ENCODE measurements at places on chromosomes 3 and 15.

GRCh38 chr3:183631715-183632114 lies 3.7 kb upstream of the KLHL24 start:
- DNase-seq = no peak

DNA sequence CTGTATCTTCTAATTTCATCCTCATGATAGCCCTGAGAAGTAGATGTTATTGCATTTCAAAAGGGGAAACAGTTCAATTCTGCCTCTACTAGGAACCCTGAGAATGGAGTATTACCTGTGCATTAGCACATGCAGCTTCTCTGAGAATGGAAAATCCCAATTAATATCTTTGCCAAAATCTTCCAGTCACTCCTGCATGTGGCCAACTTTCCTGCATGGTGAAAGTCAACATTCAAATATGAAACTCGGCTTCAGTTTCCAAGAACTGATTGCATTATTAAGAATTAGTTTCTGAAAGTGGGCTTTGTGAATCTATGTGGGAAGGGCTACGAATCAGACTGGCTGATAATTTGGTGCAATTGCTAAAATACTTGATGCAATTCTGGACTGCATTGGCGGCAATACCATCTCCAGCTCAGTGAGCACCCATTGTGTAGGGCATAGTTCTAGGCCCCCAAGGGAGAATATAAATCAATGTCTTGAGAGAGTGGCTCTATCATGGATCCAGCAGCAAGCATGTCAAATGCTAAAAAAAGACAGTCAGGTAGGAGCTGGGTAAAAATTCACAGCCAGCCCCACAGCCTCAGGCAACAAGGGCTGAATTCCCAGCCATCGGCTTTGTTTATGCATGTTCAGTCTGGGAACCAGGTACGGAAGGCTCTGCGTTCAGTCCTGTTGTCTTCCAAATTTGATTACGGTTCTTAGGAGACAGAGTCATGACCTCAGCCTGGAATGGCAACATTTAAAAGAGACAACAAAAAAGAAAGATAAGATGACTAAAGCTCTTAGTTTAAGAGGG lies 18.8 kb upstream of the BCL6 start:
- DNase-seq = no peak

DNA sequence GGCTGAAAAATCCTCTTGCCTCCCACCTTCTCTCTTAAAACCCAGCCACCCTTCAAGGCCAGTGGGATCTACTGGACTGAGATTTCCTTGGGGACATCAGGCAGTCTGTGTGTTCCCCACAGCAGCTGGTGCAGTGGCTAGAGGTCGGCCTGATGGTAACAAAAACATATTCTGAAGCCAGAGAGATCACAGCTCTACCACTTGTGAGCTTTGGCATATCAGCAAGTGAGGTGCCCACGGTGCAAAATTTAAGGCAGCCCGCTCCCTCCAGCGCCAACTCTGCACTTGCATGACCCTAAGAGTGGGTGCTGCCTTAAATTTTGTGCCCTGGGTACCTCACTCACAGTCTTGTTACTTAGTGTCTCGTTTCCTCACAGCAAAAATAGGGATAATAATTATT lies 97.2 kb downstream of the MESD start:
- DNase-seq = no peak

DNA sequence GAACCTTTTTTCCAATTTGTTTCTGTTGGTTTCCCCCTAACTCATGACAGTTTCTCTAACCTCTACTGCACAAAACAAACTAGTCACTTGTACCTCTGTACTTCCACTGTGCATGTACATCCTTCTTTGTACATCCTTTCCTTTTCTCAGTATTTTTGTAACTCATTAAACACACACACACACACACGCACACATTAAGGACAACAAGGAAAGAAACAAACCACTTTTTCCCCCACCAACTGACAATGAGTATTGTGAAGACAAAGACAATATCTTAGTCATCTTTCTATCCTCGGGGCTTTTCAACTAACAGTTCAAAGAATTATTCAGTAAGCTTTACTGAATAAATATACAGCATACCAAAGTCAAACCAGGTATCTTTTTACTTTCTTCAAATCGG lies 170.5 kb downstream of the VPS13C start:
- no peak for DNase-seq

- DNase-seq = no peak
Observed at GRCh38 chr3:161452179-161452578, 44.4 kb upstream of the OTOL1 start.

DNA sequence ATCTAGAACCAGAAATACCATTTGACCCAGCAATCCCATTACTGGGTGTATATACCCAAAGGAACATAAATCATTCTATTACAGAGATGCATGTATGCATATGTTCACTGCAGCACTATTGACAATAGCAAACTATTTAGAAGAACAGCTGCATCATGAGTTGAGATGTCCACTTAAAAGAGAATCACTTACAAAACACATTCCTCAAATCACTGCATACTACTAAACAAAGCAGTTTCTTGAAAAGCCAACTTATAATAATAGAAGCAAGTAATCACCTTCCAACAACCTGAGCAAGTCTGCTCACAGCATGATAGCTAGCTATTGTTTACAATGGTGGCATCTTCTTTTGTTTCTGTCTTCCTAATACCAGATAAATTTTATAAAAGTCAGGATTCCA lies 454.7 kb upstream of the ADAMTS9 start:
- no peak for DNase-seq

DNA sequence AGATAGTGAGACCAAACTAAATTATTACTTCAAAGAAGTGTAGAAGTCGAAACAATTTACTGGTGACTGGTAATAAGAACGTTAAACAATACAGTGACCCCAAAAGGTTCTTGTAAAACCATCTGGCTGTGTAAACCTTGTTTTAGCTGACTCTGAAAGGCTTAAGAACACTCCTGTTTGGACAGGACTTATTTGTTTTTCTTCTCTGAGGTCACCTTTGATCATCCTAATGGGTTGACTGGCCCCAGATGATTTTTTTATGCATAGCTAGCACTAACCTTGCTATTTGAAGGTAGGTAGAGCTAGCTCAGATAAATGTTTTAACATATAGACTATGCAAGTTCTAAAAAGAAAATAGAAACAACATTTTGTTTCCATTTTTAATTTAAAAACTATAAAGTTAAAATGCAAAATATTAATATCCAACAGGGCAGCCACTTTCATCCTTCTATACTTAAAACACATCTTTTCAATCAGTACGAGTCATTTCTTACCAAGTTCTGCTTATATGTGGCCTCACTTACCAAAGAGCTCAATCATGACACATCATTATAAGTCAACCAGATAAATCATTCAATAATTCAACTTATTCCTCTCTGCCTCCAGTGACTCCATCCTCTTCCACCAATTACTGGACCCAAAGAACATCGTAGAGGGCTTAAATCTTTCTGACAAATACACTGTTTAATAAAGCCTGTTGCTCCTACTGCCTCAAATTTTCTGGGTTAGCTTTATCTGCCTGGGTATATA lies 158.8 kb downstream of the SSR3 start:
- no peak for DNase-seq

- no peak for DNase-seq
Observed at GRCh38 chr3:104510131-104510849, 856.4 kb upstream of the ALCAM start.

GRCh38 chr3:28286595-28286994 lies 45.2 kb downstream of the CMC1 start:
- peak; percentile 34 for DNase-seq

- no peak for DNase-seq
Observed at GRCh38 chr3:171753025-171753472, 57.2 kb downstream of the PLD1 start.

- no peak for DNase-seq
Observed at GRCh38 chr15:101053261-101053660, 134.1 kb downstream of the LRRK1 start.

DNA sequence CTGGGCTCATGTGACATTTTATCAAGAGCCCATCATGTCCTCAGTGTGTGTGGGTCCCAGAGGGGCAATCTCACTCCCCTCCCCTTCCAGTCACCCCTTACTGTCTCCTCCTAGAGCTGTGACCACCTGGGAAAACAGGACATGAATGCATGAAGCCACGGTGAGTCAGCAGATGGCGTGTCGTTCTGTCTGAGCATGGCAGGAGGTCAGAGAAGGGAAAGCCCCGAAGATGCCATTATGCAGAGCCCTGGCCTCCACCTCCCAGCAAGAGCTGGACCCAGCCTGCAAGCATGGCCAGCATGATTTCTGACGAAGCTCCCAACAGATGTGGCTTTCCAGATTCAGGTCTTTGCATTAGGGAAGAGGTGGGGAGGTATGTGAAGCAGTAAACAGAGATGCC lies 118.5 kb downstream of the TLE3 start:
- no peak for DNase-seq

DNA sequence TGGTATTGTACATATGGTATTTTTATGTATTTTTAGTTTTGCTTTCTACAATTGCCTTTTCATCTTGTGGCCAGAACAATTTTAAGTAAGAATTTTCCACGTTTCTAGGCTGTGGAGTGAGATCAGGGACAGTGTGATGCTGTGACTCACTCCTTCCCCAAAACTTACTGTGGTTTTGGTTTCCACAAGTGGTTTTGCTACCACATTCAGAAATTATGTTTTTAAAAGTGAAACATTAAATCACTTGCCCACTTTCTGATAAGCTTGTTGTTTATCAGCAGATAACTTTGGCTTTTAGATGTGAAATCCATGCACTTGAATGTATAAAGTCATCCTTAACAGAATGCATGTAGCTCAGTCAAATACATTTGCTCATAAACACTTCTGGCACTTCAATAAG lies 192.2 kb upstream of the THRB start:
- peak; percentile 77 for DNase-seq

GRCh38 chr15:65936282-65936681 lies 67.0 kb downstream of the RAB11A start:
- DNase-seq = no peak

DNA sequence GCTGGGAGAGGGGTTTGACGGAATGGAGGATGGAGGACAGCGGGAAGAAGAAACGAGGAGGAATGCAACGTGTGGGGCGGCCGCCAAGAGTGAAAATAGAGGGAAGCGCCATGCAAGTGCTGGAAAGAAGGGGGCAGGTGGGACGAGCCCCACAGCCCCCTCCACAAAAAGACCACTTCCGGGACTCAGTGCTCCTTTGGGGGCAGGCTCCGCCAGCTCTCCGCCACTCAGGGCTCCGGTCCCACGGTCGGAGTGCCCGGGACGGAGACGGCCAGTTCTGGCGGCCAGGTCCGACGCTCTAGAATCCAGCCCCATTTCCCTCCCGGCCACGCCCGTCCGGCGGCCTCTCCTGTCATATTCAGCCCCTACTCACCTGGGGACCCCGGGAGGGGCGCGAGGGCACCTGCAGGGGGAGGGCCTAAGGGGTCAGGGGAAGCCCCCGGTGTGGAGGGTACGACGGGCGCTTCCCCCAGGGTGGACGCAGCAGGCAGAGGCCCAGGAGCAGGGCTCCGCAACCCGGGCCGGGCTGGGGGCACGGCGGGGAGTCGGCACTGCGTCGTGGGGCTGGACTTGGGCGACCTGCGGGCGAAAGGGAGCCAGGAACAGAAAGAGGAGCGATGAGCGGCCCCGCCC lies 25.5 kb upstream of the CSPG4 start:
- no peak for DNase-seq

DNA sequence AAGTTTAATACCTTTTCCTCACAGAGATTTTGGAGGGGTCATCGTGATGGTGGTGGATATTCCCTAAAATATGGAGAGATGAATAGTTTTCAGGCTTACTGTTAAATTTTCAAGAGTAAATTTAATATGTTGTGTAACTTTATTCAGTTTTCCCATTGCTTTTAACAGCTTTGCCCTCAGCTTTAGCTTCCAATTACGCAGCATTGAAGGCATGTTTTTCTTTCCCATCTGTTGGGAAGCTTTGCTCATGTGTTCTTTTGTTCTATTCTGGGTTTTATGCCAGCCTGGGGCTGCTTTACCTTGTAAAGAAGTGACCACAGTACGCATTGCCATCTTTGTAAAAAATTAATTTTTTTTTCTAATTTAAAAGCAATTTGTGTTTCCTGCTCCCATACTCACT lies 151.5 kb downstream of the B3GALNT1 start:
- no peak for DNase-seq

DNA sequence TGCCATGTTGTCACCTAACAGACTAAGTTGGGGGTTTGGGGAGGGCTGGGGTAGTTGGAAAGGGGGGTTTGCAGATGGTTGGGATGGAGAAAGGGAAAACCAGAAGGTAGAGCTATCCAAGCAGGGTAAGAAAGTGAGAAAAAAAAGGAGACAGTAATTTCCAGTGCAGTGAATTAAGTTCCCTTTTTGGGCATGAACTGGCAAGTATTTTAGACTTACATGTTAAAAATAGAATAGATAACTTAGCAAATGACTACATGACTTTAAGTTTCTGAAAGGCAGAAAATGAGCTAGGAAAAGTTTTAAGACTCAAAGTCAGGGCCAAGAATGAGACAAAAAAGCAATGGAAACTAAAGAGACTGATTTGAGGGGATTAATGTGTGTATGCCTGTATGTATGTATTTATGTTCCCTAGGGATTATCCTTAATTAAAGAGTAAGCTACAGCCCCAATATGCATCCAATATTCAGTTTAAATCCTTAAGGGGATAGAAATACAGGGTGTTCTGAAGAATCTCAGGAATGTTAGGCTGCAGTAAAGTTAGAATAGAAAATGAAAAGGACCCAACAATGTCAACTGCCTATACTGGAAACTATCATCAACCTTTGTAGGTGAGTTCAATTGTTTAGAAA lies 285.2 kb upstream of the MME start:
- DNase-seq = no peak

GRCh38 chr3:64257100-64257755 lies 32.0 kb upstream of the PRICKLE2 start:
- DNase-seq = no peak

GRCh38 chr3:138941259-138941885 lies 5.6 kb downstream of the FOXL2 start:
- no peak for DNase-seq

DNA sequence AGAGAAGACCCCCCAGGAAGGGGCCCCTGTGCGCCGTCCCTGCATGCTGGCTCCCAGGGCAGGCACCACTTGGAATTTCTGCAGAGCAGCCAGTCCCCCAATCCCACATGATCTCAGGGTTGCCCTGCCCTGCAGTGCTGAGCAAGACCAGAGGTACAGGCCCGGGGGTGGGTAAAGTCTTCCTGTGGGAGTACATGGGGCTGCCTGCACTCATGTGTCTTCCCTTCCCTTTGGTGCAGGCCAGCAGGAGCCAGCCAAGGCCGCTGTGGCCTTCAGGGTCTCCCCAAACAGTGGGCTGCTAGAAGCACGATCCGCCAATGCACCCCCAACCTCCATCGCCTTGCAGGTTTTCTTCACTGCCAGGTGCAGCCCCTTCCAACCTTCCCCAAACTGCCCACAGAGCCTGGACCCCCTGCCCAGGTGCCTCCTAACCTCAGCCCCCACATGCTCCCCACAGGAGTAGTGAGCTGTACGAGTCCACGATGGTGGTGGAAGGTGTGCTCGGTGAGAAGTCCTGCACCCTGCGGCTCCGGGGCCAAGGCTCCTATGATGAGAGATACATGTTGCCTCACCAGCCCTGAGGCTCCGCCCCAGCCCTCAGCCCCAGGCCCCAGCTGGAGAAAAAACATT lies 15.0 kb downstream of the ACAA1 start:
- DNase-seq = no peak

Data from stromal cell of bone marrow (primary cell).